ENCODE measurements at places on chromosomes 3 and 15.

GRCh38 chr15:101314336-101315125 is 19.5 kb upstream of the SNRPA1 start:
- no peak for DNase-seq

- no peak for DNase-seq
These were observed 157.7 kb downstream of the SMAD6 start for GRCh38 chr15:66859688-66860253.

DNA sequence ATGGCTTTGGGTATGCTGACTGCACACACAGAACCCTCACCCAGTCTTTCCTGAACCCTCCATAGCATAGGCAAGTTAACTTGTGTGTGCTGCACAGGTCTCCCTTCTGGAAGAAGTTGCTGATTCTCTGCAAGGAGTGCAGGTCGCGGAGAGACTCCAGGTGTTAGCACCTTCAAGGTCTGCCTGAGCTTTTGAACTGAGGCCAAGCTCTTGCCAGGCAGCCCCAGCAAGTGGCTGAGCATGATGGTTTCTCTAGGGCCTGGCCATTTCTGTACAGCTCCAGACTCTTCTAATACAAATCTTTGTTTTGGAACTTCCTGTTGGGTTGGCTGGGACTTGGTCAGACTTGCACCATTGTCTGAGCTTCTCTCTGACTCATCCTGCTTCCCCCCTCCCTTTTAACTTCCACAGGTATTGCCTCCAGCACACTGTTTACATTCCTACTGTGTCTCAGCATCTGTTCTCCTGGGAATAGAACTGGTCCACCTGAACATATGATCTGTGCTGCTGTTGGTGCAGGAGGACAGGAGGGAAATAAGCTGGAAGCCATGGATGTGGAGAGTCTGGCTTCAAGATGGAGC is 53.3 kb downstream of the KY start:
- DNase-seq: no peak

DNA sequence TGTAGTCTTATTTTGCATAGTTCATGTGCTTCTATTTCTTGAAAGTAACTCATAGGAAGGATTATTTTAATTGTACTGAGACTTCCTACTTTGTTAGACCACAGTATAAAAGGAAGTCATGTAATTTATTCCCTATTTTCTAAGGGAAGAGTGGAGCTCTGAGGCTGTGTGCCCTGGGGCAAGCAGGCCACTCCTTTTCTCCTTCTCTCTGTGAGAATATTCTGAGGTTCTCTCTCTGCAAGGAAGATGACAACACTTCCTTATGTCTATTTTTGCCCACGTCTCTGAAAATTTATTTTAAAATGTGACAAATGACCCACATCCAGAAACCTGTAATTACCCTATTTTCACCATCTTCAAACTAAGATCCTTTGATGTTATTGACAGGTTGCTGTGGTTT is 11.0 kb downstream of the KCTD6 start:
- DNase-seq: no peak

DNA sequence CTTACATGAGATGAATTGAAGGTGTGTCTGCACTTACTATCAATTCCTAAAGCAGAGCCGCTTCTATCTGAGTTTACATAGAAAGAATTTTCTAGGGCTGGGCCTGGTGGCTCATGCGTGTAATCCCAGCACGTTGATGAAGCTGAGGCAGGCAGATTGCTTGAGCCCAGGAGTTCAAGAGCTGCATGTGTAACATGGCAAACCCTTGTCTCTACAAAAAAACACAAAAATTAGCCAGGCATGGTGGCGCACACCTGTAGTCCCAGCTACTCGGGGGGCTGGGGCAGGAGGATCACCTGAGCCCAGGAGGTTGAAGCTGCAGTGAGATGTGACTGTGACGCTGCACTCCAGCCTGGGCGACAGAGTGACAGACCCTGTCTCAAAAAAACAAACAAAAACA is 18.1 kb upstream of the ATP13A3 start:
- no peak for DNase-seq

- DNase-seq: no peak
These were observed 140.2 kb upstream of the SETMAR start for GRCh38 chr3:4163011-4163410.
